AML-193 (cell line): ENCODE measurements at places on chromosomes 12 and 14.

GRCh38 chr14:28098856-28099255, 667.7 kb upstream of the FOXG1 start:
- no peak for DNase-seq

- no peak for DNase-seq
These were observed 10.4 kb downstream of the CCT2 start for GRCh38 chr12:69595689-69596088.

- DNase-seq: no peak
These were observed 90.4 kb downstream of the SRRM4 start for GRCh38 chr12:119071638-119072231.

- no peak for DNase-seq
These were observed 27.4 kb downstream of the PPP1R36 start for GRCh38 chr14:64577211-64577610.

DNA sequence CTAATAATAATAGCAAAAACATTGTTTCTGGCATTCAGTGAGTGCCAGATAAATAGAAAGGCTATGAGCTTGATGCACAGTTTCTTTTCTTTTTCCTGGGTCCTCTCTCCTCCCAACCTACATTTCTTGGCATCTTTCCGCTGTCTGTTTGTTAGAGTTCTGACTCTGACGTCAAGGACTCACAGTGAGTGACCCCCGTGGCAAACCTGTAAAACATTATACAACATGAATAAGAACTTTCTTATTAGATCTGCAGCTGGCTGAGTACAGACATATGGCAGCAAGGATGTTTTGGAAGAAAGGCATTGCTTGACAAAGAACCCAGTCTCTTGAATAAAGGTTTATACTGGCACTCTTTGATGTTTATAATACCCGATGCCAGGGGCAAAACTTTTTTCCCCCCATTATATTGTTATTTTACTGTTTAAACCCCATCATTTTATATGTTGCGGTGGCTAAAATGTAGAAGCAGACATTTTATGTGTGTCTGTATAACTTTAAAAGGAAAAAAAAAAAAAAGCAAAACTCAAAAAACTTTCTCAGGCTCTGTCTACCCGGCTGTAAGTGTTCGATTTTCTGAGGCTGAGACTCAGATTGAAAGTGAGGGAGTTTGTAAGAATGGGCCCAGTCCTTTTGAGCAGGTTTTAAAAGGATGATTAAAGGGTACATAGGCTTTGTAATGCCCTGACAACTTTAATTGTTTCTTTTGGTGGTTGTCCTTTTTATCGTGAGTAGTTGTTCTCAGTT, 159.3 kb downstream of the PDE3A start:
- no peak for DNase-seq

GRCh38 chr12:97960741-97961608, 498.4 kb downstream of the RMST start:
- DNase-seq: peak; percentile 14

- no peak for DNase-seq
These were observed 35.9 kb upstream of the CEP83 start for GRCh38 chr12:94495445-94496115.

- DNase-seq: no peak
These were observed 1598.0 kb upstream of the TMEM132C start for GRCh38 chr12:126668961-126669360.

DNA sequence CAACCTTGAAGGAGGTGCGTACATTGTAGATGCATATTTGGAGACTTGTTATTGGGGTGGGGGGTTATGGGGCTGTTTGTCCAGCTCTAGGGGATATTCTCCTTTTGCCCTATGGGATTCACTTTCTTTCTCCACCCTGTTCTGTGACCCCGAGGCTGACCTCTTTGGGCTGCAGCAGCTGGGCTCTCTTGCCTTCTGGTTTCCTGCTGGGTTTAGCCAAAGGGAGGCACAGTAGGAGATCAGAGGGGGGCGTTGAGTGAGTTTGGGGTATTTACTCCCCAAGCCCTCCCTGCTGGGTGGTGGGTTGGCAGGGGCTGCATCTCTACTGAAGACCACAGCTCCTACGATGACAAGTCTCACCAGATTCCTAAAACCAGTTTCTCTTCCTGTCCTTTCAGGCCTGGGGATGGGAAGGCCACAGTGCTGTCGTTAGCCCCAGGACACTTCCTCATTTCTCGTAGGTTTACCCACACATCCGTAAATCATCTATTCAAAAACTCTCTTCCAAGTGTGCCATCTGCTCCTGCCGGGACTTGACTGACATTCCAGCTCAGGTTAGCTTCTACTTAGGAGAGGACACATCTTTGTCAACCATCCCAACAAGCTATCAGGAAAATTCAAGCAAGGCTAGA, 127.1 kb downstream of the TMEM30B start:
- DNase-seq: no peak

- DNase-seq: no peak
These were observed 56.0 kb downstream of the DCAF5 start for GRCh38 chr14:69096781-69097475.

DNA sequence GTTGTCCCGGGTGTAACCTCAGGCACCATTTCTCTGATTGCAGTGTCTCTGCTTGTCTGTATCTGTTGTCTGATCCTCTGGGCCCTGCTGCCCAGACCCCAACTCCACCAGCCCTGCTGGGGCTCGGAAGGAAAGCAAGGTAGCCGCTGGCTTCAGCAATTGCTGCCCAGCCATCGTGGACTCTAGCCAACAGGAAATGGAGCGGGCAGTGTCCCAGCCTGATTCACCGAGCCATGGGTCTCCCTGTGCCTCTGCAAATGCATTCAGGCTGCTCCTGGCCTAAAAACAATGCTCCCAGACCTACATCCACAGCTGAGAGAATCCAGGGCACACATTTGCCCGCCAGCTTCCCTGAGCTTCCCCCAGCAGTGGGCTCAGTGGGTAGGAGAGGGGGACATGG, 9.2 kb downstream of the TUNAR start:
- no peak for DNase-seq

GRCh38 chr12:56377310-56377988, 14.8 kb upstream of the APOF start:
- DNase-seq: no peak

- no peak for DNase-seq
These were observed 7.7 kb downstream of the ALKBH2 start for GRCh38 chr12:109085590-109085989.

- peak; percentile 53 for DNase-seq
These were observed 276.3 kb upstream of the FAR2 start for GRCh38 chr12:28872654-28873268.

DNA sequence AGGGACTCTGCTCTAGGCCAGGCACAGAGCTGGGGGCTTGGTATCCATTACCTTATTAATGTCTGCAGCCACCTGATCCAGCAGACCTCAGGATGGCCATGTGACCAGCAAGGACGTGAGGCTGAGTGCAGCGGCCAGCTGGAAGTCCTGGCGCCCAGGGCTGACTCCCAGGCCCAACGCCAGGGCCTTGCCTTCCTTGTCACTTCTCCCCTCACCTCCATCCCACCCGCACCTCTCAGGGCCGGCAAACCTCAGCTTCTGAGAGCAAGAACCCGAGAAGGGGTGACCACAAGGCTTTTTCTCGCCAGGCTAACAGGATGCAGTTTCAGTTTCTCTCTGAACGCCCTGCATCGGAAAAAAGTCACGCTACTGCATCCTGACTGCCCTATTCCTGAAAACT, 15.4 kb downstream of the RAB35 start:
- no peak for DNase-seq

DNA sequence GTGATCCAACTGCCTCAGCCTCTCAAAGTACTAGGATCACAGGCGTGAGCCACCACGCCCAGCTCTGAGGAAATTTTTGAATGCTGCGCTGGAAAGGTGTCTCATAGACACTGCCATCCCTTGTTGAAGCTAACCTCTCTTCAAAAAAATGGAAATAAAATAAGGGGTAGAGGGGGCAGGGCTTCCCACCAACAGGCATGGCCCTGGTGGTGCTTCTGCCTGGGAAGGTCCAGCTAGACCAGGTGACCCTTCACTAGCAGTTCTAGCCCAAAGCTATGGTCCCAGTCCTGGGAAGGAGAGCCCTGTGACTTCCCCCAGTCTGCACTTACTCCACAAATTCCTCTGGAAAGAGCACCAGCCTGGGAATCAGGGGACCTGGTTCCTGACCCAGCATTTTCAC, 45.7 kb upstream of the TSPAN11 start:
- DNase-seq: no peak

DNA sequence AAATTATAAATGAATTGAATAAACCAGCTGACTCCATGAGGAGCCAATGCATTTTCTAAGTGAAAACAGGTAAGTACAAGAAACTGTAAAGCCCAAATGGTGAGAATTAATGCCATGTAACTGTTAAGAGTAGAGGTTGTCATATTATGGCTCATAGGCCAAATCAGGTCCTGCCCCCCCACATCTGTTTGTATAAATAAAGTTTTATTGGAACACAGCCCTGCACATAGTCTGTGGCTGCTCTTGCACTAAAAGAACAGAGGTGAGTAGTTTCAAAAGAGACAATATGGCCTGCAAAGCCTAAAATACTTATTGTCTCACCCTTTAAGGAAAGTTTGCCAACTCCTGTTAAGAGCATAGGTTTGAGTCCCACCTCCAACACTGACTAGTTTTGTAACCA, 140.5 kb upstream of the SRRM4 start:
- no peak for DNase-seq

DNA sequence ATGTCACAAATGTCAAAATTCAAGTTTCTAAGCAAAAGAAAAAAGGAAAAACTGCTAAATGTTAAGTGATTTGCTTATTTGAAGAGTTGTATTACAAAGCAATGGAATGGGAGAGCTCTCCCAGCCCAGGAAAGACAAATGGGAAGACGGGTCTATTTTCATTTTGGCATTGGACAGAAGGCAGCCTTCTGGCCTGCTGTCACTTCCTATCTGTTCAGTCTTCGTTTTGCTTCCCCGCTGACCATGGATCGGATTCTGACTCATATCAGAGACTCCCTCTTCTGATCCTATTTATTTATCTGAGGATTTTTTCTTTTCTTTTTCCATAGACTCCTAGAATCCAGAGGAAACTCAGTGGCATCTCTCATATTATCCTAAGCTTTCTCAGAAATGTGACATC, 634.9 kb downstream of the DIO2 start:
- DNase-seq: no peak

DNA sequence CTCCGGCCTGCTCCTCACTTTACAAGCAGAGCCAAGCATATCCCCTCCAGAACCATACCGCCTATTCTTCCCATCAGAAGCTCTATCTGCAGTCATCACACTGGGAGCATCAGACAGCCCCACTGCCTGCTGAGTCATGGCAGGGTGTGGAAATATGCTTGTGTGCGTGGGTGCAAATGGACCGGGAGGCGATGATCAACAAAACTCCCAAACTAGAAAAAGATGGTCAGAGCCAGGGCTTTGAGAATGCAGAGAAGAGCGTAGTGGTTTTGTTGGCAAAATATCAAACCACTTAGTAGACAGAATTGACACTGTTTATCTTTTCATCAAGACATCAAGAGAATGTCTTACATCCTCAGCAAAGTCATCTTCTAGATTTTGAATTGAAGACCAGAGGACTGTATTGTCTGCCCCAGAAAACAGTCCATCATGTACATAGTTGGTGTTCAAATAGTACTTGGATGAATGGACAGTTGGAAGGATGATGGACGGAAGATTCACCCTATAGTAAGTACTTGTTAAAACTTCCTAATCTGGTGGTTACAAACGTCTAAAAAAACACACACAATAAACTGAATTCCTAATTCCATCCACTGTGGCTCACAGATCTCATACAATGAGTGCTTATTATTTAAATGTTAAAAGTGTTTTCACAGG, 54.9 kb downstream of the VWF start:
- DNase-seq: no peak

DNA sequence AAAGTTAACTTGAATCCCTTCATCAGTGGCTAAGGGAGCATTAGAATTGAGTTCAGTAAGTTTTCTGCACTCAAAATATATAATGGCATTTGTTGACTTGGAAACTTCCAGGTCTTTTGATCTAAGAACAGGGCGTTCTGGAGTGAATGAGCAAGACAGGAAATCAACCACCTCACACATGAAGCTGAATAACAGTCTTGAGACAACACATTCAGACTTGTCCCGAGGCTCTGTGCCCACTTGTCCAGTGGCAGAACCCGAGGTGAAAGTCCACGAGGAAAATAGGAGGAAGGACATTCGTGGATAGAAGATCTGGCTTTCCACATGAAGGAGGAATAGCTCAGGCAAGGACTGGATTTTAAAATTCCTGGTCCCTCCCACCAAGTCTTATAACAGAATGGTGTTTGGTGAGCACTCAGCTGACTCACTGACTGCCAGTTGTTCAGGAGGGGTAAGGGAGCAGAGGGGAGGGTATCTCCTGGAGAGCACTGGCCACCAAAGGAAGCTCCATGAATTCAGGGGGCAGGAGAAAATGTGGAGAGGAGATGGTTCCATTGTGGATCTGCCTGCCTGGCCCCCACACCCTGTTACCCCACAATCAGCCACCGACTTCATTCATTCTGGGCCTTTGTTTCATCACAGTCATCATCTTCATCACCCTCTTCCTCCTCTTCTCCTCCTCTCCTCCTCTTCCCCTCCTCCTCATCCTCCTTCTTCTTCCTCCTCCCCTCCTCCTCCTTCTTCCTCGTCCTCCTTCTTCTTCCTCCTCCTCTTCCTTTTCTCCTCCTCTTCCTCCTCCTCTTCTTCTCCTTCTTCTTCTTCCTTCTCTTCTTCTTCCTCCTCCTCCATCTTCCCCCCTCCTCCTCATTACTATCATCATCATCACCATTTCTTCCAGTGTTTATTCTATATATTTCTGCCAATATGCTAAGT, 620.1 kb downstream of the MED13L start:
- DNase-seq: no peak

DNA sequence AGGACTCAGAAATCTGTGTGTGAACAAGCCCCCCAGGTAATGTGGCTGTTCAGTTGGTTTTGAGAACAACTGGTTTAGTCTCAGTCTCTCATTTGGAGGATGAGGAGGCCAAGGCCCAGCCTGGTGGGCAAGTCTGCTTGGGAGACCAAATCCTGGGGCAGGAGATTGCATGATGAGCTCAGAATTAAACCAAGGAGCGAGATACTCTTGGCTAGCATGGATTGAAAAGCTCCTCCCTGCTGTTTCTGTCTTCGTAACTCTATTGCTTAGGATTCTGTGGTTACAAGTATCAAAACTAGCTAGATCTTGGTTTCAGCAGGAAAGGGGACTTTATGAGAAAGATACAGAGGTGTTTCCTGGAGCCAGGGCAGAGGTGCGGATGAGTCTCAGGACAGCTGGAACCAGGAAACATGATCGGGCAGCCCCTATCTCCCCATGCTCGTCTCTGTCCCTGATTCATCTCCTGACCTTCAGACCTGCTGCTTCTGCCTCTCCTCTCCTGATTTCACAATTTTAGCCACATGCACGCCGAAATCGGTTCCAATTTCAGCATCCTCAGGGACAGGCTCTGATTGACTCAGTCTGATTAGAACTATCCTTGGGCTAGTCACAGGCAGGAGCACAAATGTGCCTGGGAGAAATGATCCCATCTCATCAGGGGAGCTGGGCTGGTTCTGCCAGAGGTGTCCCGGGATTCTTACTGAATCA, 40.2 kb upstream of the RIN3 start:
- DNase-seq: no peak

GRCh38 chr12:114096461-114096860, 130.3 kb upstream of the RBM19 start:
- DNase-seq: no peak
